NCI-H187 treated with DMSO at 0.1 percent for 48 hours (cell line): ENCODE measurements at places on chromosomes 6 and 20.

- no peak for DNase-seq
Observed at GRCh38 chr6:111720931-111721496, 115.3 kb upstream of the TRAF3IP2 start.

GRCh38 chr20:33291416-33291815 is 8.4 kb downstream of the BPIFB1 start:
- no peak for DNase-seq

GRCh38 chr6:8282380-8282779 is 153.0 kb downstream of the SLC35B3 start:
- no peak for DNase-seq

DNA sequence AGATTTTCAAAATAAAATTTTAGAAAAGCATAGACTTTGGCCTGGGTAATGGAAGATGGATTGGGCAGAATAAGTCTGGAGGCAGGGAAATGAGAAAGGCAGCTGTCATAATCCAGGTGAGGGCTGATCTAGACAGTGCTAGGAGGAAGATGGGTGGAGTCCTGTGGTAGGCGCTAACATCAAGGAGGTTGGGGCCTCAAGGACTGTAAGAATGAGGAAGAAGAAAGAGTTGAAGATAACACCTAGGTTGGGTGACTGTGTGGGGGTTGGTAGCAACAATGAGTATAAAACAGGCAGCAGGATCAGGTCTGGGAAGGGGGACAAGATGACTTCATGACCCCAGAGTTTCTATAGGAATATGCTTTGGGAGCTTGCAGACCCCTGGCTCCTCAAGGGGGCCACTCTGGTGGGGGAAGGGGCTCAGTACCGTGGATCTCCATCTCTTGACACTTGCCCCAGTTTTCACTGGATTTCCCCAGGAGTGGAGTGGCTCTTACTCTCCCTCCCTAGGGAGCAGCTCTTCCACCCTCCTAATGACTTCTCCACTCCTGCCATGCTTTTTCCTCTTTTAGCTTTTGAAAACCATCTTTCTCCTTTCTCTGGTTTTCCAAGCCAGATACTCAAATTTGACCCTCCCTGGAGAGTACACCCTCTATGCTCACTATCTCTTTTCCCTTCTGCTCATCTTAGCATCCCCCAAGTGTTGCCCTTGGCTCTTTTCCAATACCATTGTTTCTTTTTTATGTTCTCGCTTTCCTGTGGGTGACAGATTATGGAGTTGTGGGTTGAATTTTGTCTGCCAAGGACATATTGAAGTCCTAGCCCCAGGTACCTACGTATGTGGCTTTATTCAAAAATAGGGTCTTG is 14.8 kb downstream of the TRIM31 start:
- no peak for DNase-seq

DNA sequence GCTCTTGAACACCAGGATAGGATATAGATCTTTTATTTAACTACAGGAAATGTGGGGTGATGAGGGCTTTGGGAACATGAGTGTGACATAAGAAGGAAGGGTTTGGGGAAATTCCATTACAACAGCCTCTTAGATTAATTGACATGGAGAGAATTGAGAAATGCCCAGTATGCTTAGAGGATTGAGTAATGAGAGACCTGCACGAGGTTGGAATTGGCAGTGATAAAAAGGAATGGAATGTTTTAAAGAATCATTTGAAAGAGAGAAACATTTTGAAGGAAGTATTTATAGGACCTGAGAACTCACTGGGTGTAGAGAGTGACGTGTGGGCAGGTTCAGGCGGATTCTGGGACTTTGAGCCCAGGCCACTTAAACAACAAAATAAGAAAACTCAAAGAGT is 227.0 kb downstream of the BMP2 start:
- DNase-seq = no peak

- no peak for DNase-seq
Observed at GRCh38 chr6:115885636-115886366, 174.9 kb downstream of the FRK start.

DNA sequence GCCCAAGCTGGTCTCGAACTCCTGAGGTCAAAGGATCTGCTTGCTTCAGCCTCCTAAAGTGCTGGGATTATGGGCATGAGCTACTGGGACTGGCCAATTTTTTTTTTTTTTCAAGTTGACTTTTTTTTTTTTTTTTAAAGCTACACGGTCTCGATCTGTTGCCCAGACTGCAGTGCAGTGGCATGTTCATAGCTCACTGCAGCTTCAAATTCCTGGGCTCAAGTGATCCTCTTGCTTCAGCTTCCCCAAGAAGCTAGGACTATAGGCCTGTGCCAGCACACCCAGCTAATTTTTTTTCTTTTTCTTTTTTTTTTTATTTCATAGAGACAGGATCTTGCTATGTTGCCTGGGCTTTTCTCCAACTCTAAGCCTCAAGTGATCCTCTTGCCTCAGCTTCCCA is 59.5 kb downstream of the NCOA3 start:
- no peak for DNase-seq

DNA sequence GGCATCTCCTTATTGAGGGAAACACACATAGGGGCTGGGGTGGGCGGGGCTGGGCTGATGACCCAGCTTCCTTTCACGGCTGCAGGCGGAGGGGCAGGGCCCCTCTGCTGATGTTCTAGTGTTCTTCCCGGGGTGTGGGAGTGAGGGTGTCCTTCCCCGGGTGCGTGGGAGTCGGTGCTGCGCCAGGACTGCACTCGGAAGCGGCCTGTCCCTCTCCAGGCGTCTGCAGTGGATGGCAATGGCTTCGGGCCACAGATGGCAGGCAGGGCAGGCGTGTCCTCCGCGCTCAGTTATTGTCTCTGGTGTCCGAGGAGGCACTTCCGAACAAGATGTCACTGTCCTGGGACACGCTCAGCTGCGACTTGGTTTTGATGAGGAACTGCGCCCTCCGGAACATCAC is 19.2 kb downstream of the KCNG1 start:
- no peak for DNase-seq

- no peak for DNase-seq
Observed at GRCh38 chr6:5121479-5121878, 36.3 kb downstream of the PPP1R3G start.

GRCh38 chr6:73030257-73030656 is 195.0 kb downstream of the KHDC1L start:
- DNase-seq = no peak

DNA sequence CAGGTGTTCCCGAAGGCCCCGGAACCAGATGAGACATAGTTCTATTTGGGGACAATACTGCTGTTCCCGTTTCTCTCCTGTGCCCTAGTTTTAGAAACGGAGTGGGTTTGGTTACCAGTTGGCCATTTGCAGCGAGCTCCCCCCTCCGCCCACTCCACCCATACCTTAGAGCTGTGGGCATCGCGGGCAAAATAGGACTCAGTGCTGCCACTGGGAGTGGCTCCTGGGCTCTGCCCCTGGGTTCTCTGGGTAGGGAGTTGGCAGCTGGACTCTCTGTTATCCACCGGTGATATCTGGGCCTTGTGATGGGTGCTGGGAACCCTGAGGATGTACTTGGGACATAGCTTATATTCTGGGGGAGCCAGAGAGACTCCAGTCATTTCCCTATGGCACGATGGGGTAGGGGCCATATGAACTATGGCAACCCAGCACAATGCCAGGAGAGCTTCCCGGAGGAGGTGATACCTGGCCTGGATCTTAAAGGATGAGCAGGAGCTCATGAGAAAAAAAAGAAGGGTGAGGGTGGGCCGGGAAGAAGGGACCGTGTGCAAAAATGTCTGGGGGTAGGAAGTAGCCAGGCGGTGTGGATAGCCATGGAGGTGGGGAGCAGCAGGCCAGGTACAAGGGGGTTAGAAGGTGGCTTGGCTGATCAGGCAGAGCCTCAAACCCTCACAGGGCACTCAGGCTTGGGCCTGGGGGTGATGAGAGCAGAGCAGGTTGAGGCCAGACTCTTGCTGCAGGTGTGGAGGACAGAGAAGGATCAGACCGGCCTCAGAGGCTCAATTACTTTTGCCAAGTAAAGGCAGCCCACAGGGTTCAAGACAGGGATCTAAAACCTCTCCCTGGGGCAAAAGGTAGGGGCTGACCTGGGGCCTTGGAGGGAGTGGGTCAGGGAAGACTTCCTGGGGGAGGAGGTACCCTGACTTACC is 9.6 kb downstream of the SRC start:
- DNase-seq = no peak

GRCh38 chr20:38112930-38113294 is 52.2 kb downstream of the TGM2 start:
- no peak for DNase-seq

- DNase-seq = no peak
Observed at GRCh38 chr6:95325916-95326315, 251.4 kb upstream of the MANEA start.

DNA sequence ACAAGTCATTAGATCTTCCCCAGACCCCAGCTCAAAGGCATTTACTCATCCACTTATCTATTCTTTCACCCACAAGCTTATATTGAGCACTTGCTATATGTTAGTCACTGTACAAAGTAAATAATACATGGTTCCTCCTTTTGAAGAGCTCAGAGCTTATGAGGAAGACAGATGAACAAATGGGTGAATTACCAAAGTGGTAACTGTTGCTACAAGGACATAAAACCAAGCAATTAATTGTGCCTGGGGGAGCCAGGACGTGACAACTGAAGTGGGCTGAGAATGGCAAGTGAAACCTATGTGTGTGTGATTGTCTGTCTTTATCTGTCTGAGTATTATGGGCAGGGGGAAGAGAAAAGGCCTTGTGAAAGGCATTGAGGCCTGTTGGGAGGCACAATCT is 45.6 kb upstream of the AKIRIN2 start:
- no peak for DNase-seq

GRCh38 chr20:40758790-40759189 is 69.8 kb upstream of the MAFB start:
- no peak for DNase-seq

DNA sequence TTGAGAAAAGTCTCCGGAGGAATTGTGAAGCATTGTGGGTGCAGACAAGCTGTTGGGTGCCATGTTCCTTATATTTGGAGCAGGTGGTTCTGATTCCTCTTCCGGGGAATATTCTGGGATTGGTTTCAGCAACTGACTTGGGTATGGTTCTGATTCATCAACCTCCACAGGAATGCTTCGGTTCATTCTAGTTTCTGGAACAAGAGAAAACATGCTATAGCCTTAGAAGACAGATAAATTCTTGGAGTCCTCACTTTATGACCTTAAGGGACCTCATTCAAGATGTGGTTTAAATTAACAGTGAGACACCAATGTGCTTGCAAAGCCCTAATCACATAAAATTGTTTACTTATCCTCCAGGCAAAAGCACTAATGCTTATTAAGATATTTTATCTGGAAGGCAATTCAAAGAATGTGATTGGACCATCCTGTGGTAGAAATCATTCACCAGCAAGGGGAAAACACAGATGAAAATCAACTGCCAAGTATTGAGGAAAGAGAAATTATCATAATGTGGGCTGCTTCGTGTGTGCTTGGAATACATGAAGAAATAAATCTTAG is 13.7 kb downstream of the TRAF3IP2 start:
- no peak for DNase-seq

DNA sequence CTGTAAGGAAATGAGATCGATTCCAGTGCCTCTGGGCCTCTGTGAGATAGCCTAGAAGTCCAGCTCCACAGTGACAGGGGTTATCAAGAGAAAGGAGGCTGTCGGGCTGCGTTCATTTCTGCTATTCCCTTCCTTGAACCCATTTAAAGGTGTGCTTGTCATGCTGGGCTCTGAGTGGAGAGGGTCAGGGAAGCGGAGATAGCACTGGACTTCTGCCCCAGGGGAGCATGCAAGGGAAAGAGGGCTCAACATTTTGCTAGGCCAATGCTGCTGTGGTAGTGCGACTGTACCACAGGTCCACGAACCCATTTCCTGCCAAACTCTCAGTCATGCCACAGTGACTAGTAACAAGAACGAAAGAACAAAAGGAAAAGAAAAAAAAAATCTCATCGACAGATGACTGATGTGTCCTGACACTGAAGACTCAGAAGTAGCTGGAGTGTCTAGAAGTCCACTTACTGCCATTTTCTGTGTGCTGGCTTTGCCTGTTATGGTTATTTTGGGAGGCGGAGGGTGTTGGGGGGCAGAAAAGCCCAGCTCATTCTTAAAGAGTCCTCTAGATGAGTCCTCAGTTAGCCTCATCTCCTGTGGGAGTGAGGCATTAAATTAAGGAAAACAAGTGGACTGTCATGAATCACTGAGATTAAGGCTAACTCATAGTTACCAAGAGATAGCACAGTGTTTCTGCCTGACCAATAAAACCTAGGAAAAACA is 8.1 kb downstream of the NEDD9 start:
- DNase-seq = no peak

- DNase-seq = no peak
Observed at GRCh38 chr6:15626878-15627674, 35.8 kb downstream of the DTNBP1 start.

GRCh38 chr6:109477184-109477583 is 5.8 kb downstream of the ZBTB24 start:
- no peak for DNase-seq

DNA sequence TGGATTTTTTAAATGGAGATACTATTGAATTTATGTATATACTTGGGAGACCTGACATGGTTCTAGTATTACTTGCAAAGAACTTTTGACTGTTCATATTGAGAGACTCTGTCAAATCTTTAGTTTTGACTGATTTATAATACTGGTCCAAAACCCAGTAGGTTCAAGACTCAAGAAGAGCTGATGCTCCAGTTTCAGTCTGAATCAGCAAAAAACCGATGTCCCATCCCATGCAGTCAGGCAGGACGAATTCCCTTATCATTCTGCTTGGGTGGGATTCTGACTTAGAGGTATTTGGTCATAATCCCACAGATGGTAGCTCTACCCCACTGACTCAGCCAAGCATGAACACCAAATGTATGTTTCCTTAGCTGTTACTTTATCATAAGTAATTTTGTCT is 29.5 kb downstream of the ZNF334 start:
- DNase-seq = no peak

- DNase-seq = no peak
Observed at GRCh38 chr20:61500791-61501321, 248.8 kb downstream of the CDH4 start.

GRCh38 chr6:99588618-99589289 is 17.9 kb upstream of the PRDM13 start:
- DNase-seq = peak; percentile 29

GRCh38 chr20:61846074-61846473 is 219.6 kb downstream of the TAF4 start:
- no peak for DNase-seq

DNA sequence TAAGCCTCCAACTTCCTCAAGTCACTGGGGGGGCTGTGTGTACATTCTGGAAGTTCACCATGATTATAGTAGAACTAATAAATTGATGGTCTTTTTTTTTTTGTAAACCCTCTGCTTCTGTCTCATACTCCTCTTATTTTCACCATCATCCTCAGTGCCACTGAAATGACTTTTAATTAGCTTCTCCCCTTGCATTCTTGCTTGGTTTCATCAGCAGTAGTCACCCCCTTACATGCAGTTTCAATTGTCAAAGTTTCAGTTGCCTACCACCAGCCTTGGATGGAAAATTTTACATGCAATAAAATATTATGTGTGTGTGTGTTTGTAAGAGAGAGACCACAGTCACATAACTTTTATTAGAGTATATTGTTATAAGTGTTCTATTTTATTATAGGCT is 175.8 kb upstream of the BMP5 start:
- no peak for DNase-seq

- no peak for DNase-seq
Observed at GRCh38 chr6:93621442-93621841, 202.1 kb upstream of the EPHA7 start.

- no peak for DNase-seq
Observed at GRCh38 chr20:59944726-59945125, 4.5 kb downstream of the FAM217B start.

GRCh38 chr6:11130605-11131004 is 19.1 kb upstream of the ERVFRD-1 start:
- no peak for DNase-seq

GRCh38 chr20:19673575-19673974 is 84.5 kb upstream of the RIN2 start:
- DNase-seq = no peak
